ENCODE measurements at places on chromosomes 12 and 14. TPM values are rescaled to one million over a fixed set of nuclear protein-coding genes. Genes with fewer than 3 reads are reported as not detected.

The NINJ2 gene
- total RNA-seq: not detected

The RNASE7 gene
- not detected for total RNA-seq

The KLRF1 gene
- not detected for total RNA-seq

The BCL7A gene
- 6.1 TPM for total RNA-seq

The TGM1 gene
- total RNA-seq: 0.56 TPM

The TTC9 gene
- not detected for total RNA-seq

The DPY19L2 gene
- total RNA-seq: 0.90 TPM

The MDGA2 gene
- total RNA-seq: not detected

The TWF1 gene
- 141 TPM for total RNA-seq

The LMO3 gene
- total RNA-seq: 1.7 TPM

The P2RX2 gene
- total RNA-seq: not detected

The ZNF268 gene
- total RNA-seq: 54.5 TPM

The LPAR5 gene
- total RNA-seq: not detected

The GDF3 gene
- not detected for total RNA-seq

The FOXN4 gene
- not detected for total RNA-seq

The FKBP3 gene
- 8.6 TPM for total RNA-seq

The CLEC2B gene
- 0.56 TPM for total RNA-seq

The MAX gene
- 35.3 TPM for total RNA-seq

The SLC7A7 gene
- total RNA-seq: 1.4 TPM

The RFX4 gene
- total RNA-seq: not detected

The DNAJC22 gene
- 6.7 TPM for total RNA-seq

The OTX2 gene
- total RNA-seq: not detected

The ZNF10 gene
- 5.3 TPM for total RNA-seq

The SERPINA6 gene
- total RNA-seq: not detected

The FSCB gene
- total RNA-seq: not detected

The SAMD4A gene
- 36.7 TPM for total RNA-seq

The LTBP2 gene
- 26.7 TPM for total RNA-seq

The BAZ1A gene
- total RNA-seq: 43.6 TPM

The GZMB gene
- not detected for total RNA-seq

The CAPZA3 gene
- not detected for total RNA-seq

The NEUROD4 gene
- not detected for total RNA-seq

The CACNB3 gene
- total RNA-seq: 18.1 TPM

The ADAM21 gene
- total RNA-seq: 0.36 TPM

The GPR132 gene
- total RNA-seq: under 0.01 TPM

The TSHR gene
- total RNA-seq: not detected

The KRT73 gene
- not detected for total RNA-seq

The C12orf60 gene
- total RNA-seq: 1.1 TPM

The LRFN5 gene
- total RNA-seq: 3.6 TPM

The CIROP gene
- 0.28 TPM for total RNA-seq

The GUCY2C gene
- not detected for total RNA-seq

The WNK1 gene
- total RNA-seq: 38.3 TPM

The CYP27B1 gene
- 0.56 TPM for total RNA-seq

The PXMP2 gene
- 10.9 TPM for total RNA-seq

All from IMR-90 (cell line).